CD4-positive, alpha-beta T cell treated with Interleukin-1 beta for 1 hour (primary cell): ENCODE measurements at places on chromosomes 1 and 21.

GRCh38 chr1:32741059-32741412 lies 38.5 kb upstream of the SYNC start:
- no peak for DNase-seq

- no peak for DNase-seq
Observed at GRCh38 chr1:201475130-201475529, 6.1 kb upstream of the PHLDA3 start.

- DNase-seq, result no peak
Observed at GRCh38 chr1:187837787-187838186, 1009.0 kb downstream of the PLA2G4A start.

- DNase-seq, result no peak
Observed at GRCh38 chr1:39940253-39940652, 14.7 kb upstream of the MFSD2A start.

- DNase-seq, result no peak
Observed at GRCh38 chr1:171254859-171255258, 6.6 kb downstream of the FMO1 start.

- DNase-seq, result no peak
Observed at GRCh38 chr21:33890187-33890586, 25.4 kb downstream of the ATP5PO start.

- DNase-seq, result no peak
Observed at GRCh38 chr1:39713557-39713956, 22.3 kb upstream of the HPCAL4 start.

DNA sequence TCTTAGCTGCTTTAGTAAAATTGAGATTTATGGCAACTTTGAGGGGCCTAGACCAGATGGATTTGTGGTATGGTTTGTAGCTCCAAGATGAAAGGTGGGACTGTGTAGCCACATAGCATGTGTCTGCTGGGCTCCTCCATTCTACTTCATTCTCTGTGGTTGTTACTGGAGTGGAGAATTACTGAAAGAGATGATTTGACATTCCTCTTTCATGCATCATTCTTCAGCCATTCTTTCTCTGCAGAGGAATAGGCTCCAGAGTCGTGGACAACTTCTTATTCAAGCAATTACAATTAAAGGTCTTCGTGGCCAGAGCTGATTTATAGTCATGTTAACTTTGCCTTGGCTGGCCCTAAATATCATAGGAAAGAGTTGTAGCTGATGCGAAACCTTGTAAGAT lies 328.9 kb downstream of the PAPPA2 start:
- no peak for DNase-seq

GRCh38 chr1:16903054-16903453 lies 7.3 kb downstream of the RNU1-2 start:
- DNase-seq, result no peak

GRCh38 chr1:2445162-2445822 lies 30.8 kb upstream of the PLCH2 start:
- no peak for DNase-seq

GRCh38 chr1:103373991-103374390 lies 151.5 kb upstream of the RNPC3 start:
- no peak for DNase-seq

- DNase-seq, result no peak
Observed at GRCh38 chr1:93459126-93459525, 11.2 kb downstream of the FNBP1L start.

GRCh38 chr1:41530411-41530810 lies 45.9 kb upstream of the EDN2 start:
- DNase-seq, result no peak

GRCh38 chr1:107545056-107545577 lies 404.3 kb downstream of the NTNG1 start:
- no peak for DNase-seq

GRCh38 chr1:32775640-32776337 lies 41.4 kb downstream of the YARS1 start:
- no peak for DNase-seq

DNA sequence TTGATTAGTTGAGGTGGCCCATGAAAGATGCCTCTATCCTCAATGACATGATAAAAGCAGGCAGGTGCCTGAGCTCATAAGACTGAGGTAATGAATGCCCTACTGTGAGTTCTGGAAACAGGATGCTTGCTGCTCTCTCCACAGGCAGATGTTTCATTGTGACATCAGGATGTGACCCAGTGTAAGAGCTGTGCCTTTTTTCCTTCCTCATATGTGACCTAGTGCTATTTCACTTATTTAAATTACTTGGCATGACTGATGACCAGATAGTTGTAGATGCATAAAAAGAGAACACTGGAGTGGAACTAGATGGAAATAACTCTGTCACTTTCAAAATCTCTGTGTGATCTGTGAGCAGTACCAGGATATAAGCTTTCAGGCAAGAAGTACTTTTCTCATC lies 31.9 kb downstream of the KIF14 start:
- DNase-seq, result no peak

DNA sequence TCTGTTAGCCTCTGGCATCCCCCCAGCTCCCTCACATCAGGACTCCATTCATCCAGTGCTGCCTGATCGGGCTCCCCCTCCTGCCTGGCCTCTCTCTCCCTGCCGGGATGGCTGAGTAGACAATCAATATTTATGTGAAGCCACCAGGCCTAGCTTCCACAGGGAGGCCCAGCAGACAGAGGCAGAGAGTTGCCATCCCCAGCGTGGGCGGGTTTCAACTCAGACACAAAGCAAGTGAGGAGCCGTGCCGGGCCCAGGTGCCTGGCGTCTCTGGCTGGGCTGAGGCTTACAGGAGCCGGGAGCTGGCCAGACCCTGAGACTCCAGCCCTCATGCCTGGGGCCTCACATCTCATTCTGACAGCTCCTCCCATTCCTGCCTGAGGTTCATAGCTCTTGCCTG lies 34.5 kb upstream of the ATP2B4 start:
- DNase-seq, result no peak

GRCh38 chr1:108767708-108768107 lies 21.2 kb downstream of the STXBP3 start:
- no peak for DNase-seq

- no peak for DNase-seq
Observed at GRCh38 chr1:235648407-235648907, 1.1 kb downstream of the GNG4 start.

GRCh38 chr1:114854693-114855320 lies at the start of gene SYCP1:
SYCP1 (plus strand) TSS chr1:114854863; CDS start chr1:114855465, 602 bp downstream.
- no peak for DNase-seq

DNA sequence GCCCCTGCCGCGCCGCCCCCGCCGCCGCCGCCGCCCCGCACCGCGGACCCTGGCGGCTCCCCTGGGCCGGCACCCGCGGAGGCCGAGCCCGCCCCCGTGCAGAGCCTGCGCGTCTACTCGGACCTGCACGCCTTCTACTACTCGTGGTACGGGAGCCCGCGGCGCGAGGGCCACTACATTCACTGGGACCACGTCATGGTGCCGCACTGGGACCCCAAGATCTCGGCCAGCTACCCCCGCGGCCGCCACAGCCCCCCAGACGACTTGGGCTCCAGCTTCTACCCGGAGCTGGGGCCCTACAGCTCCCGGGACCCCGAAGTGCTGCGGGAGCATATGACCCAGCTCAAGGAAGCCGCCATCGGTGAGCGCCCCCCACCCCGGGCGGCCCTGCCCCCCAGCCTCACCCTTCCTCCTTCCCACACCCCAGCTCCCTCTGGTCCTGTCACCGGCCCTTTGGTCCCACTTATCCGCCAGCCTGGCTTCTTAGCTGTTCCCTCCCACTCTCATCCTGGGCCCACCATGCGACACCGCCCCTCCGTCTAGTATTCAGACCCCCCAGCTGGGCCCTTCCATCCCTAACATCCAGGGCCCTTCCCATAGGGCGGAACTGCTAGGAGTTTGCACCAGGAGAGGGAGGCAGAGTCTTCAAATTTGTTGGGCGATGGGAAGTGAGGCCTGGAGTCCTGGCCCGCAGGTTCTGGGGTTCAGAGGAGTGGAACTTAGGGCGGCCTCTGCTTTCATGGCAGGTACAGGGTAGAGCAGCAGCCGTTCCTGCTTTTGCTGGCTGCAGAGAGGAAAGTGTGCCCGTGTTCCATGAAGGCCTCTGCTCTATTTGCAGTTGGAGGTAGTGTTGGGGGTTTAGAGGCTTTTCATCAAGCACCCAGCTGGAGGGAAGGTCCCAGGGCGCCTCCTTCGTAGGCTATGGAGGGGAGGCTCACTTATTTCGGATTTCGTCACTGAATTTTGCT lies 1.0 kb downstream of the MANEAL start:
- no peak for DNase-seq

DNA sequence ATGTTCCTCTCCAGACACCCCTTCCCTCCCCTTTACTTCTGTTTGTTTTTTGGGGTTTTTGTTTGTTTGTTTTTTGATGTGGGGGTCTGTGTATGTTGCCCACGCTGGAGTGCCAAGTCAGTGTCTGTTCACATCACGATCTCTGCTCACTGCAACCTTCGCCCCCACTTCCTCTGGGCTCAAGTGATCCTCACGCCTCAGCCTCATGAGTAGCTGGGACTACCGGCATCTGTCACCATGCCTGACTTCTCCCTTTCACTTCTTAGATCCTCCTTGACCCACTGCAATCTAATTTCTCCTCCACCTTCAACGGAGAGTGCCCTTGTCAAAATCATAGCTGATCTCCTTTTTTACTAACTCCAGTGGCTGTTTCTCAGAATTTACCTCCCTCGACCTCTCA lies 100.7 kb upstream of the KIF26B start:
- no peak for DNase-seq

GRCh38 chr1:166164995-166165660 lies 1.7 kb downstream of the FAM78B start:
- peak; percentile 4 for DNase-seq

- DNase-seq, result no peak
Observed at GRCh38 chr1:155032886-155033285, 695 bp downstream of the DCST2 start.

- DNase-seq, result no peak
Observed at GRCh38 chr1:47399138-47399845, 16.8 kb upstream of the FOXE3 start.

- DNase-seq, result no peak
Observed at GRCh38 chr1:63557365-63557987, 34.2 kb downstream of the EFCAB7 start.

DNA sequence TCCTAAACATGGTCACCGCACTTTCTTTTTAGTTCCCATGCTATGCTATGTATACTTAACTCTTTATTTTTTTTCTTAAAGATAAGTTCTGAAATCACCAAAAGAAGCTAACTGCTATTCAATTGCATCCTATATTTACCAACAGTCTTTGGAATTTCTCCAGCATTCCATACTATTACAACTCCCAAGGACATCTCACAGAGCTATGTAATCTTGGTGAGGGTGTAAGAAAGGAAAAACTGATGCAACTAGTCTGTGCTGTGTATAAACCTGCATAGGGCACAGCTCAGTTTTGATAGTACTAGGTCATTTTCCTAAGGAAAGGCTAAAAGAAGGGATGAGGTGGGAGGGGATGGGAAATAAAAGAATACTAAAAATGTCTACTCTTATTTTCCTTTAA lies 78.0 kb downstream of the PTPN14 start:
- no peak for DNase-seq

- DNase-seq, result no peak
Observed at GRCh38 chr1:153794624-153795329, 19.6 kb downstream of the SLC27A3 start.

GRCh38 chr1:55559842-55560241 lies 344.7 kb upstream of the USP24 start:
- DNase-seq, result no peak

DNA sequence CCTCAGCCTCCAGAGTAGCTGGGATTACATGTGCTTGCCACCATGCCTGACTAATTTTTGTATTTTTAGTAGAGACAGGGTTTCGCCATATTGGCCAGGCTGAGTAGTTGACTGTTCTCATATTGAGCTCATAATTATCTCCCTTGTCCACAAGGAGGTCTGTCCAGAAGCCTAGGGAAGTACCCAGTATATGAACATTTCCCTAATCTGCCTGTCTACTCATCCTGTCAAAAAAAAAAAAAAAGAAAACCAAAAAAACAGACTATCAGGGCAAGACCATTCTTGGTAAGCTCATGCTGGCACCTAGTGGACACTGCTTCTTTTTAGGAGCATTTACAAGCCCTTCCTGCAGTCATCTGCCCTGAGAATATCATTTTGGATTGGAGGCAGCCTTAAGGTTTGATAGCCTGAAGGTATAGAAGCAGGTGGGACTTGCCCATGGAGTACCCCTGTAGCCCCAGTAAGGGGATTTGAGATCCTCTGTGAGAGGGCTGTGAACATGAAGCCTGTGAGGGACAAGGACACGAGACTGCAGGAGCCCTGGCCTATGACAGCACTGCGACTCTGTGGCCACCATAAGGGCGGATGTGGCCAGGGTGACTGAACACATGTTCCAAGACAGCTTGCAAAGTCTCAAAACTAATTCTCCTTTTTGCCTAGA lies 10.8 kb upstream of the DUSP12 start:
- peak; percentile 63 for DNase-seq

- DNase-seq, result no peak
Observed at GRCh38 chr1:102941366-102941947, 166.9 kb downstream of the COL11A1 start.

DNA sequence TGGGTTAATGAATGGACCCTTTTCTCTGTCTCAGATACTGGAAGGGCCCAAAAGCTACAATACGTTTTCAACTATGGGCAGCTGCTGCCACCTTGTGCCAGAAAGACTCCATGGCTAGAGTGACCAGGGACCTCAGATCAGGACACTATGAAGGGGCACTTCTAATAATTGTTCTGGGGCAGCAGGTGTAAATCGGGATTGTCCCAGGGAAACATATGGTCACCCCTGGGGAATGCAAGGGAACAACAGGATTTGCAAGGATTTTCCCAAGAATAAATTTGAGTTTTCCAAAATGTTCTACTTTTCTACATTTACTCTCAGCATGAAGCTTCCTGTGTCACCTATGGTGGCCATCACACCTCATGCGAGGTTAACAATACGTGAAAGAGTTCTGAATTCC lies 12.0 kb upstream of the FCAMR start:
- DNase-seq, result peak; percentile 65

DNA sequence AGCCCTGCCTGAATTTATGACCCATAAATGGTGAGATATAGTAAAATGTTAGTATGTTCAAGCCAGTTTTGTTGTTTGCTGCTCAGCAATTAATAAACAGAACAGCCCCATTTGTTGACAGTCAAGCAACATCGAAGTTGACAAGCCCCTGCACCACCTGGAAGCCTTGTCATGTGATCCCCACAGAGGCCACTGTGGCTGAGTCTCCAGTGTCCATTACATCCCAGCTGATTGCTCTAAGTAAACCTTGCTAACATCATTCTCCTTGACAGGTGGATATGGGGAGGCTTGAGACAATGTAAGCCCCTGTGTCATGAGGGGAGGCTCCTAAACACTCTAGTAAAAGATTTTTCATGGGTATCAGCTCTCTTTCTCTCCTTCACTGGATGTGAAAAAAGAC lies 17.5 kb upstream of the TACSTD2 start:
- no peak for DNase-seq
